ENCODE measurements at places on chromosomes 6 and 20. TPM values are rescaled to one million over a fixed set of nuclear protein-coding genes. Genes with fewer than 3 reads are reported as not detected.

Gene CRIP3
- 3.3 TPM for polyA plus RNA-seq

DNA sequence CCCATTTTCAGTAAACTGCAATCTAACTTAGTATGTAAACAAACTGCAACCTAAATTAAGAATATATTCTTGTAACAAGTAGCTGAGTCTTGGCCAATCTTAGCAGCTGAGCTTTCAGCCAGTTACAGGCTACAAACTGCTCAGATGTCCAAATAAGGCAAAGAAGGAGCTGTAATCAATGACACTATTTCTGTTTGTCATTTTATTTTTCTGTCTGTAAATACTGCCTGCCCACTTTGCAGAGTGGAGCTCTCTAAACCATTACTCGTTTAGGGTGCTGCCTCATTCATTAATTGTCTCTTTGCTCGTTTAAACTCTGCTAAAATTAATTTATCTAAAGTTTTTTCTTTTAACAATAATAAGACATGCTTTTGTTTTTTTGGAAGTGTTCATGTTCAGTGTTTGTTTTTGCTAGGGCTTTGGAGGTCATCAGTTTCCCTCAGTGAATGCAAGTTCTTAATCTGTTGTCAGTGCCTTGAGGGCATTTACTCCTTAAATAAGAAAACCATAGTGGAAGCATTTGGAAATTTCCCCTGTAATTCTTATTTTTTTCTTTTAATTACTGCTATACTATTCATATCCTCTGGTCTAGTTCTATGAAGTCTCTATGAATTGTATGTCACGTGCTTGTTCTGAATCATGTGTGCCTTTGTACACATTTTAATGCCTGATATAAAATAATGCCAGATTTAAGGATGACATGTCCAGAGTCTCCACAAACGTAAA is 3.6 kb upstream of the PRL start:
- DNase-seq = no peak

DNA sequence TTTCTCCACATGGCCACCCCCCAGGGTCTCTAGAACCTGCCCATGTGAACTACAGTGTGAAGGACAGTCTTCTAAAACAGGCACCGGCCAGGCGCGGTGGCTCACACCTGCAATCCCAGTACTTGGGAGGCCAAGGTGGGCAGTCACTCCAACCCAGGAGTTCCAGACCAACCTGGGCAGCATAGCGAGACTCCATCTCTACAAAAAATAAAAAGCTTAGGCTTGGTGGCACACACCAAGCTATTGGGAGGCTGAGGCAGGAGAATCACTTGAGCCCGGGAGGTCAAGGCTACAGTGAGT is 13.7 kb downstream of the ACSS1 start:
- DNase-seq = no peak

- no peak for DNase-seq
Measured at GRCh38 chr20:17210387-17210786, 16.5 kb upstream of the PCSK2 start.

GRCh38 chr6:108565091-108565766 is 4.5 kb downstream of the FOXO3 start:
- no peak for DNase-seq

DNA sequence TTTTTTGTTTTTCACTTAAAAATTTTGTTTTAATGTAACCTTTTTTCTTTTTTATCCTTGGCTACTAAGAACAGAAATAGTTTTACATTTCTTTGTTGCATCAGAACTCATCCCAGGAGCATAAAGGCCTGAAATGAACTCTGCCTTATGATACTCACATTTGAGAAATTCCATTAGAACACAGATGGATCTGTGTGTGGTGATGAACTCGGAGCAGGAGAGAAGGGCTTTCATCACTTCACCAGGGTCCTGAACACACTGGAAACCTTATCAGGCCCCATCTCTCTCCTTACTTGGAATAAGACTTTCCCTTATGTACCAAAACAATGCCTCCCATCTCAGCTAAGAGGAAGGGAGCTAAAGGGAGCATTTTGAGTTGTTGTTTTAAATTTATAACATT is 139.4 kb downstream of the PHF3 start:
- DNase-seq = no peak

Gene PACSIN1
- 1.2 TPM for polyA plus RNA-seq

DNA sequence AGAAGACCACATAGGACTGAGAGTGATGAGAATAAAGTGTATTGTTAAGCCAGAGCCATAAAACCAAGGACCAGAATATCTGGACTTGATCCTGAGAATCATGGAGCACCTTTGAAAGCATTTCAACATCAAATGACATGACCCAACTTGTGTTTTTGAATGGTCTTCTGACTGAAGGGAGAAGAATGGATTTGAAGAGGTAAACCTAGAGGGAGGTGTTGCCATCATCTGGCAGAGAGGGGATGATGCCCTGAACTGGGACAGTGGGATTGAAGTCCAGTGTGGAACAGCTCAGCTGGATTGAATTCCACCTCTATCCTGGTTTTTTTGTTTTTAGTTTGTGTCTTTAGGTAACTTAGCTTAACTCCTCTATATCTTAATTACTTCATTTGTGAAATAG is 570.0 kb downstream of the TBC1D32 start:
- DNase-seq = no peak

DNA sequence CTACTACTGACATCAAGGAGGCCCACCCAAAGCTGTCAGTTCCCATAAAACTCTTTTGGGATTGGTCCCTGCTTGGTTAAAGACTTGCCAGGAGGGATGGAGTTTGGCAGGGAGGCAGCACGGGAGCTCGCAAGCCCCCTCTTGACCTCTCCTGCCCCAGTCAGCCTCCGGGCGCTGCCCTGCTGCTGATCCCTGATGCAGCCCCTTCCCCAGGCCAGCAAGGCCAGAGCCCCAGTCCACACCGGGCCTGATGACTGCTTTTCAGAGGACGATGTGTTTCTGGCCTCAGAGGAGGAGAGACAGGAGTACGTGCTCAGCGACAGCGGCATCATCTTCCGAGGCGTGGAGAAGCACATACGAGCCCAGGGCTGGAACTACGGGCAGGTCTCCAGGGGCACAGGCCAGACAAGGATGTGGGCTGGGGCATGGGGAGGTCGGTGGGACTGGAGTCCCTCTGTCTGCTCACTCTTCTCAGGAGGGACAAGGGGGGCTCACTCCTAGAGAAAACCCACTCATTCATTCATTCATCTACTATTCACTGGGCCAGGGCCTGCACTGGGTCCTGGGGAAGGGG is 15.6 kb downstream of the TGM6 start:
- DNase-seq = no peak

GRCh38 chr6:34543421-34543820 is 12.7 kb downstream of the SPDEF start:
- DNase-seq = no peak
